A549 treated with Mapracorat at 1 μM for 4 hours (cell line): ENCODE measurements at places on chromosomes 3 and 15. TPM values are rescaled to one million over a fixed set of nuclear protein-coding genes. Genes with fewer than 3 reads are reported as not detected.

HYAL1 gene
- 0.32 to 1.00 TPM (median 0.61 TPM) in 5 replicates for total RNA-seq

ZBED2 gene
- 0.10 to 0.32 TPM (median 0.22 TPM) in 5 replicates for total RNA-seq

CADM2 gene
- total RNA-seq = 0.11 to 0.57 TPM (median 0.28 TPM) in 5 replicates

AADACL2 gene
- total RNA-seq = not detected in 5 replicates

LMAN1L gene
- not detected in 5 replicates for total RNA-seq

NPRL2 gene
- 12.4 to 14.6 TPM (median 13.9 TPM) in 5 replicates for total RNA-seq

PRR20G gene
- total RNA-seq = 0.97 to 1.6 TPM (median 1.3 TPM) in 5 replicates

GOLGA8S gene
- 0.10 to 0.23 TPM (median 0.18 TPM) in 5 replicates for total RNA-seq

TARS3 gene
- 6.4 to 9.0 TPM (median 7.6 TPM) in 5 replicates for total RNA-seq

IL16 gene
- 0.53 TPM in 1 of 5 replicates, not detected in the others for total RNA-seq

MYEF2 gene
- 14.1 to 19.7 TPM (median 18.1 TPM) in 5 replicates for total RNA-seq

CATSPER2 gene
- 0.39 to 1.3 TPM (median 0.48 TPM) in 5 replicates for total RNA-seq

CNTN3 gene
- not detected in 5 replicates for total RNA-seq

CPNE9 gene
- 0.15 to 0.31 TPM (median 0.17 TPM) in 3 of 5 replicates, not detected in the others for total RNA-seq

C3orf20 gene
- total RNA-seq = 0.06 to 0.07 TPM in 2 of 5 replicates, not detected in the others

KLF15 gene
- 0.42 to 0.56 TPM (median 0.43 TPM) in 5 replicates for total RNA-seq

MANF gene
- total RNA-seq = 99.6 to 125 TPM (median 110 TPM) in 5 replicates

SLC9C1 gene
- not detected in 5 replicates for total RNA-seq

SAMD7 gene
- not detected in 5 replicates for total RNA-seq

LRRK1 gene
- 12.6 to 19.9 TPM (median 18.0 TPM) in 5 replicates for total RNA-seq

PLOD2 gene
- total RNA-seq = 76.2 to 113 TPM (median 103 TPM) in 5 replicates

TTLL13 gene
- total RNA-seq = 0.07 to 0.59 TPM (median 0.10 TPM) in 4 of 5 replicates, not detected in the other

MEGF11 gene
- 0.26 to 0.53 TPM (median 0.31 TPM) in 5 replicates for total RNA-seq

AMT gene
- total RNA-seq = 0.28 to 0.73 TPM (median 0.44 TPM) in 4 of 5 replicates, not detected in the other

ANKUB1 gene
- total RNA-seq = not detected in 5 replicates

CLSTN2 gene
- 0.02 to 0.08 TPM (median 0.04 TPM) in 5 replicates for total RNA-seq

GALK2 gene
- 19.0 to 24.1 TPM (median 21.7 TPM) in 5 replicates for total RNA-seq
